ENCODE measurements at places on chromosomes 1 and 21. TPM values are rescaled to one million over a fixed set of nuclear protein-coding genes. Genes with fewer than 3 reads are reported as not detected.

The AGO3 gene
- 43.3 TPM for total RNA-seq

The E2F2 gene
- not detected for total RNA-seq

The RBP7 gene
- total RNA-seq: 47.1 TPM

The CAPZB gene
- total RNA-seq: 94.4 TPM

The CELA2B gene
- not detected for total RNA-seq

The COL11A1 gene
- 30.1 TPM for total RNA-seq

The CRYZ gene
- total RNA-seq: 53.7 TPM

The PPCS gene
- total RNA-seq: 48.6 TPM

The ANGPTL3 gene
- total RNA-seq: not detected

The LMOD1 gene
- 38.9 TPM for total RNA-seq

The PLEKHA6 gene
- 7.4 TPM for total RNA-seq

The EMC1 gene
- 19.4 TPM for total RNA-seq

The ECM1 gene
- total RNA-seq: 6.6 TPM

The OR2T11 gene
- not detected for total RNA-seq

The LDLRAD1 gene
- 0.27 TPM for total RNA-seq

Data from uterus (tissue), 4 donors.